ENCODE measurements at places on chromosomes 2 and 18. TPM values are rescaled to one million over a fixed set of nuclear protein-coding genes. Genes with fewer than 3 reads are reported as not detected.

GRCh38 chr2:205684871-205685313, 2.6 kb downstream of the NRP2 start:
- H3K36me3 ChIP-seq = no peaks in the 10 kb centered on the region
- peak overlapping the region; percentile 79 for H3K4me3 ChIP-seq
- DNase-seq = no peak
- H3K27ac ChIP-seq = no peak overlapping the region
- H3K4me1 ChIP-seq = peaks cover 26% of the 10 kb centered on the region

DNA sequence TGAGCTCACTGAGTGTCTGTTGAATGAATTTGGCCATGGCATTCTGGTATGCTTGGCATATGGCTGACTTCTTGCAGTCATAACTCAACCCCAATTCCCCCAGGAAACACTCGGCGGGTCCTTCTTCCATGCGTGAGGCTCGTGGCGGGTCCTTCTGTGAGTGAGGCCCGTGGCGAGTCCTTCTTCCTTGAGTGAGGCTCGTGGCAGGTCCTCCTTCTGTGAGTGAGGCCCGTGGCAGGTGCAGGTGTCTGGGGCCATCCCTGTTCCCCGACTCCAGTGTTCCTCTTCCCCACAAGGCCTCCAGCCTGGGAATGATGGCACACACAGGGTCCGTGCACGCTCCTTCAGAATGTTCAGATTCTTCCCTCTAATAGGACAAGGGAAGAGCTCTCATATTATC, 169.0 kb downstream of the EIPR1 start:
- no peak overlapping the region for H3K27ac ChIP-seq
- no peaks in the 10 kb centered on the region for H3K36me3 ChIP-seq
- no peaks in the 10 kb centered on the region for H3K4me1 ChIP-seq
- H3K27me3 ChIP-seq = no peaks in the 10 kb centered on the region
- no peak for DNase-seq
- no peak overlapping the region for H3K4me3 ChIP-seq

DHX57 gene
- polyA plus RNA-seq = 7.8 TPM

GRCh38 chr2:25881764-25882163, 3.5 kb upstream of the ASXL2 start:
- H3K27ac ChIP-seq = no peak overlapping the region
- no peaks in the 10 kb centered on the region for H3K36me3 ChIP-seq
- no peaks in the 10 kb centered on the region for H3K4me1 ChIP-seq

- no peak overlapping the region for H3K4me3 ChIP-seq
- H3K27me3 ChIP-seq = peaks cover 47% of the 10 kb centered on the region
- no peaks in the 10 kb centered on the region for H3K36me3 ChIP-seq
- H3K27ac ChIP-seq = no peak overlapping the region
- peaks cover 9% of the 10 kb centered on the region for H3K4me1 ChIP-seq
Measured at GRCh38 chr2:23388294-23388693, 3.3 kb downstream of the KLHL29 start.

GRCh38 chr18:63741769-63742168, 33.4 kb upstream of the SERPINB7 start:
- H3K4me1 ChIP-seq = no peaks in the 10 kb centered on the region
- H3K27me3 ChIP-seq = no peaks in the 10 kb centered on the region
- H3K4me3 ChIP-seq = no peak overlapping the region

UBE2E3 gene
- polyA plus RNA-seq = 146 TPM

DNA sequence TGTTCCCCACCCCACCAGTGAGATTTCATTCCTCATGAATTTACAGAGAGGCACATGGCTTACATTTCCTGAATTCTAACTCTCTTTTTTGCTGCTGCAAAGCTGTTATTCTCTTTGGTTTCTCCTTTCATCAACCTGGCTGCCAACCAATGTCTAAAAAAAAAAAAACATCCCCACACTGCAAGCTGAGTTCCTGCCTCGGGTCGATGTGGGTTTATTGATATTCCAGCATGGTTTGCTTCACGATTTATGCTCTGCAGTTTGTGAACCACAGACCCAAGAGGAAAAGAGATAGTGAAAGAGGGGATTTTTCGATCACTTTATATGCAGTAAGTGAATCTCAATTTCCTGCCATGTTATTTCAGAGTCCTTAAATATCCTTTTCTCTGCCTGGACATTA, 363.6 kb downstream of the LPIN1 start:
- no peaks in the 10 kb centered on the region for H3K36me3 ChIP-seq
- no peak overlapping the region for H3K4me3 ChIP-seq
- H3K27me3 ChIP-seq = no peaks in the 10 kb centered on the region

GRCh38 chr2:11903085-11903606, 156.7 kb downstream of the LPIN1 start:
- H3K36me3 ChIP-seq = no peaks in the 10 kb centered on the region
- H3K4me3 ChIP-seq = no peak overlapping the region
- DNase-seq = no peak
- no peaks in the 10 kb centered on the region for H3K27me3 ChIP-seq

DNA sequence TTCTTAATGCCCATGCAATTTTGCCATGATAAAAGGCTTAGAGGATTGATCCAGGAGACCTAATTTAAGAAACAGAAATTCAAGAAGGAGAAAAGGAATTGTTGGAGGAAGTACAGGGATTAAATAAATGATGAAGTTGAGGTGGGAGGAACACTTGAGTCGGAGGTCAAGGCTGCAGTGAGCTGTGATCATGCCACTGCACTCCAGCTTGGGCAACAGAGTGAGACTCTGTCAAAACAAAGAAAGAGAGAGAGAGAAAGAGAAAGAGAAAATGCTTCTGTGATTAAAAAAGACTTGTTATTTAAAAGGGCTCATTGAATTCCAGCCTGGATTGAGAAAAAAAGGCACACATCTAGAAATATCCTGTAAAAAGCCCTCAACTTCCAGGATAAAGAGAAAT, 123.2 kb downstream of the B3GNT2 start:
- H3K36me3 ChIP-seq = no peaks in the 10 kb centered on the region
- DNase-seq = no peak
- H3K4me1 ChIP-seq = no peaks in the 10 kb centered on the region
- H3K4me3 ChIP-seq = no peak overlapping the region
- H3K27ac ChIP-seq = no peak overlapping the region

DNA sequence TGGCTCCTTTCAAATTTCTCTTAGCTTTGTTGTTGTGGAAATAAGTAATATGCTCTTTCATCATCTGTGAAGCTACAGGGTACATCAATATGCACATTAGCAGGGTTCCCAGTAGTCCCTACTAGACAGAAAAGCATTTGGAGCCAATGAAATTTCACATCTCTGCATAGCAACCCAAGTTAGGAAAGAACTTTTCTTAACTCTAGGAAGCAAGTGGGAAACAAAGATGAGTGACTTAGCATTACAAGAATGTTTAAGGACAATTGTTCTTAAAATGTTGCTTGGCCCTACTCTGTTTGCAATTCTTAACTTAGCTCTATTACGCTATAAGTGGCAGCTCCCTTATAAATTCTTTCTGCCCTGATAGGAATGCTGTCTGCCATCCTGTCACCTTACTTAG, 39.6 kb downstream of the ZEB2 start:
- DNase-seq = no peak
- no peaks in the 10 kb centered on the region for H3K36me3 ChIP-seq
- H3K27ac ChIP-seq = no peak overlapping the region
- H3K4me1 ChIP-seq = peaks cover 10% of the 10 kb centered on the region
- peaks cover 6% of the 10 kb centered on the region for H3K27me3 ChIP-seq
- no peak overlapping the region for H3K4me3 ChIP-seq

PID1 gene
- polyA plus RNA-seq = 31.1 TPM

DNA sequence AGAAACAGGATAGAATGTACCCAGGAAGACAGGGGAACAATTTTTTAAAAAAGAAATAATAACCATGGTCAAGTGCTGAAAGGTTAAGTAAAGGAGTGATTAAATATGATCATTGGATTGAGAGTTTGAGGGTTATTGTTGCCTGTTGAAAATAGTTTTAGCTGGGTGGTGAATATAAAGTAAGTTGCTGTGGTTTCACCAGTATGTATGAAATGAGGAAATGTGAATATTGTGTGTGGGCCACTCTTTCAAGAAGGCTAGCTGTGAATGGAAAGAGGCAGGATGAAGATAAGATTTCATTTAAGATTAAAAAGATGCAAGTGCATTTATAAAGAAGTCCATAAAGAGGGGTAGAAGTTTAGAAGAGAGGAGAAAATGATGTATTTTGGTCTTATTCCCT, 53.8 kb downstream of the GULP1 start:
- no peak overlapping the region for H3K4me3 ChIP-seq
- no peaks in the 10 kb centered on the region for H3K36me3 ChIP-seq
- H3K27ac ChIP-seq = no peak overlapping the region
- no peaks in the 10 kb centered on the region for H3K4me1 ChIP-seq

DNA sequence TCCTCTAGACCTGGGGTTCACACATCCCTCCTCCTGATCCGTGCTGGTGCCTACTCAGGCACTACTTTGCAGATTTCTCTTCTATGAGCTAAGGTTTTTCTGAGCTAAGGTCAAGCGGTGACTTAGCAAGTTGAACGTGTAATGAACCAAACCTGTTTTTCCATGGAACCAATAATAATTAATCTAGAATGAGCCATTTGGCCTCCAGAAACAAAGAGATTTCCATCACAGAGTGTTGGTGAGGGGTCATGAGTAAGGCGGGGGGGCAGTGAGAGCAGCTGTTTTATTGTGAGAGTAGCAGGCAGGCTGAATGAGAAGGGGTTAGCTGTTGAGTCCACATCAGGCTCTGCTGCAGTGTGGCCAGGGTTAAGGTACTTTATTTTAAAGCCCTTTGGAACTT, 112.0 kb upstream of the FOSL2 start:
- no peaks in the 10 kb centered on the region for H3K27me3 ChIP-seq
- peaks cover 13% of the 10 kb centered on the region for H3K4me1 ChIP-seq
- no peaks in the 10 kb centered on the region for H3K36me3 ChIP-seq
- H3K4me3 ChIP-seq = no peak overlapping the region

ZC3H6 gene
- 1.9 TPM for polyA plus RNA-seq

DNA sequence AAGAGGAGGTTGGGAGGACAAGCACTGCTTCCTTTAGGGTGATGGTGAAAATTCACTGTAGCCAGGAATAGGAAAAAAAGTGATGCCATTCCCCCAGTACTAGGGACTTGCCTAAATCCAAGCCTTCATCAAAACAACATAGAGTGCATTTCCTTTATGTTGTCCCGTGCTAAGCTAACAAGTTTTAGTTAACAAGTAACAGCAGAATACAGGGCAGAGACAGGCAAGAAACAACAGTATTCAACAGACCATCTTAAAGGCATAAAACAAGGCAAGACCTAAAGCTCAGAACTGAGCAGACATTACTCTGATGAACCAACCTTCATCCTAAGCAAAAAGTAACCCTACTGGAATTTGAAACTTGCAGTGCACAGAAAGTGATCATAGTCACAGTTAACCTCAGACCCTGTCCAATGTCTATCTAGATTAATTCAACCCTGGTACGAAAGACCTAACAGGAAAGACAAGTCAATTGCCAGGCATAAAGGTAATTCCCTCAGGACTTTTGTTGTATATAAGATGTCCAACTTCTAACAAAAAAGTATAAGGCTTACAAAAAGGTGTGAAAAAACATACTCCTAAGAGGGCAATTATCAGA, 34.4 kb upstream of the GALNT1 start:
- DNase-seq = no peak
- H3K4me1 ChIP-seq = peaks cover 7% of the 10 kb centered on the region
- H3K36me3 ChIP-seq = no peaks in the 10 kb centered on the region
- no peaks in the 10 kb centered on the region for H3K27me3 ChIP-seq
- no peak overlapping the region for H3K27ac ChIP-seq

KYNU gene
- 9.4 TPM for polyA plus RNA-seq

DNA sequence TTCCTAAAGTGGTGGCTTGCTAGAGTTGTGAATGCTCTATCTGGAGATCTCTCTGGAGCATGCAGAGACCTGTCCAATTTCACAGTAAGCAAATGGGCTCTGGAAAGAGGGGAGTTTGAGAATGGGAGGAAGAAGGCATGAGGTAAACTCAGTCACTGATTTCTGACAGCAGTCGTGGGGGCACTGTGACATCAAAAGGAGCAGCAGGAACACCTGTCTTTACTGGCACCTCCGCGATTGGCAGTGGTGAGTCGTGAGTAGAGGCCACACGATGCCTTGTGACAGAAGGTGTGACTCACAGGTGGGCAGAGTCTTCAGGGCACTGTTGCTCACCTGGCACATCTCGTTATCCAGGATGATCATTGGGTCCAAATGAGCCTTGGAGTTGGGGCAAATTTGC, 38.8 kb upstream of the CAVIN2 start:
- H3K27ac ChIP-seq = no peak overlapping the region
- no peaks in the 10 kb centered on the region for H3K36me3 ChIP-seq
- no peak overlapping the region for H3K4me3 ChIP-seq
- no peaks in the 10 kb centered on the region for H3K4me1 ChIP-seq
- no peak for DNase-seq
- H3K27me3 ChIP-seq = no peaks in the 10 kb centered on the region

- DNase-seq = no peak
- H3K27ac ChIP-seq = no peak overlapping the region
- peaks cover 4% of the 10 kb centered on the region for H3K36me3 ChIP-seq
- no peak overlapping the region for H3K4me3 ChIP-seq
Measured at GRCh38 chr2:191686066-191686465, 8.1 kb downstream of the NABP1 start.

DNA sequence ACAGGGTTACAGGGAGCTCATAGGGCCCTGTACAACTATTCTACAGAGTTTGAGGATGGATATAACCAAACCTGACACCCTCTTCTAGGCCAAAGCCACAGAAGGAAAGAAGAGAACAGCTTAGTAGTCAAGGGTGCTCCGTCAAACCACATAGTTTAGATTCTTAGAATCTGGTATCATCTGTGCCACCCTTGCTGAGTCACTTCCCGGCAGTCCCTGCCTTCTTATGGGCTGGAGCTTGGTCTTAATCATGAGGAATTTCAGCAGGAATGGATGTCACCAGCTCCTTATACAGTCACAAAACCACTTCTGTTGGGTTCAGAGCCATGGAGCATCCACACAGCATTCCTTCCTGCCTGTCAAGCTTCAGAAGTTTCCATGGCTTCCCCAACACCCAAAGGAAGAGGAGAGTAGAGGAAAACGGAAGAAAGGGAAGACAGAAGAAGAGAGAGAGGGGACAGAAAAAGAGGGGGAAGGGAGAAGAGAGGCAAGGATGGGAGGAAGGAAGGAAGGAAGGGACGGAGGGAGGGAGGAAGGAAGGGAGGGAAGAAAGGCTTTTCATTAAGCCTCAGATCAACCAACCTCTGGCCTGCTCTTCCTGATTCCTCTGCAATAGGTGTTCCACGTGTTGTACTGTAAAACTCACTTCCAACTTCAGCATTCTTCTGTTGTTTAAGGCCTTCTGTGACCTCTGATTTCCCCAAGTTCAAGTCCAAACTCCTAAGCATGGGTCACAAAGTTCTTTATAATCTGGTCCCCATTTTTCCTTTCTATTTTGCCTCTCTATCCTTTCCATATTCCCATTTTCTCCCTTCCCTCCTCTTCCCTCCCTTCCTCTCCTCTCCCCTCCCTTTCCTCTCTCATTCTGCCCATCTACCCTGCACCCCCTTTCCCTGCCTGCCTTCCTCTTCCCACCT, 246.1 kb upstream of the TNP1 start:
- peak overlapping the region; percentile 41 for H3K27ac ChIP-seq
- H3K4me3 ChIP-seq = no peak overlapping the region
- no peaks in the 10 kb centered on the region for H3K36me3 ChIP-seq
- H3K27me3 ChIP-seq = no peaks in the 10 kb centered on the region
- H3K4me1 ChIP-seq = peaks cover 4% of the 10 kb centered on the region

GRCh38 chr2:200223205-200223784, 83.2 kb upstream of the SPATS2L start:
- DNase-seq = no peak
- H3K27me3 ChIP-seq = no peaks in the 10 kb centered on the region
- H3K36me3 ChIP-seq = no peaks in the 10 kb centered on the region
- H3K27ac ChIP-seq = no peak overlapping the region

CGREF1 gene
- polyA plus RNA-seq = 2.2 TPM

NRBP1 gene
- polyA plus RNA-seq = 165 TPM

GRCh38 chr18:59950215-59950944, 50.6 kb downstream of the PMAIP1 start:
- no peaks in the 10 kb centered on the region for H3K36me3 ChIP-seq
- H3K4me1 ChIP-seq = no peaks in the 10 kb centered on the region
- no peak for DNase-seq
- H3K27ac ChIP-seq = no peak overlapping the region
- no peaks in the 10 kb centered on the region for H3K27me3 ChIP-seq

Measured in hepatocyte (in vitro differentiated cells).